ENCODE measurements at places on chromosomes 5 and 9.

- peak; percentile 90 for DNase-seq
Measured at GRCh38 chr9:69573651-69574050, 98.5 kb downstream of the APBA1 start.

GRCh38 chr5:87132696-87133095 lies 135.0 kb upstream of the RASA1 start:
- DNase-seq, result no peak

- DNase-seq, result peak; percentile 73
Measured at GRCh38 chr5:143037071-143037470, 266.9 kb downstream of the ARHGAP26 start.

- DNase-seq, result no peak
Measured at GRCh38 chr5:89232139-89232603, 349.2 kb upstream of the MEF2C start.

GRCh38 chr5:24401773-24402172 lies 243.0 kb downstream of the CDH10 start:
- peak; percentile 44 for DNase-seq

DNA sequence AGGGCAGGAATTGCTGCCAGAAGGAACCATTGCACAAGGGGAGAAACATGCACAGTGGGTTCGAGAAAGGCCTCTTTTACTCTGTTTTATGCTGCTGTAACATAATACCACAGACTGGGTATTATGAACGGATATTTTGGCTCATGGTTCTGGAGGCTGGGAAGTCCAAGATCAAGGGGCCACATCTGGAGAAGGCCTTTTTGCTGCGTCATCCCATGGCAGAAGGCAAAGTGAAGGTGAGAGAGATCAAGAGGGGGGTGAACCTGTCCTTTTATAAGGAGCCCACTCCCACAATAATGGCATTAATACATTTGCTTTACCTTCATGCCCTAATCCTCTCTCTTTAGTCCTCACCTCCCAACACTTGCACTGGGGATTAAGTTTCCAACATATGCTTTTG lies 136.9 kb upstream of the ALDH1B1 start:
- no peak for DNase-seq

GRCh38 chr5:54304040-54304439 lies 6.3 kb downstream of the ARL15 start:
- no peak for DNase-seq

DNA sequence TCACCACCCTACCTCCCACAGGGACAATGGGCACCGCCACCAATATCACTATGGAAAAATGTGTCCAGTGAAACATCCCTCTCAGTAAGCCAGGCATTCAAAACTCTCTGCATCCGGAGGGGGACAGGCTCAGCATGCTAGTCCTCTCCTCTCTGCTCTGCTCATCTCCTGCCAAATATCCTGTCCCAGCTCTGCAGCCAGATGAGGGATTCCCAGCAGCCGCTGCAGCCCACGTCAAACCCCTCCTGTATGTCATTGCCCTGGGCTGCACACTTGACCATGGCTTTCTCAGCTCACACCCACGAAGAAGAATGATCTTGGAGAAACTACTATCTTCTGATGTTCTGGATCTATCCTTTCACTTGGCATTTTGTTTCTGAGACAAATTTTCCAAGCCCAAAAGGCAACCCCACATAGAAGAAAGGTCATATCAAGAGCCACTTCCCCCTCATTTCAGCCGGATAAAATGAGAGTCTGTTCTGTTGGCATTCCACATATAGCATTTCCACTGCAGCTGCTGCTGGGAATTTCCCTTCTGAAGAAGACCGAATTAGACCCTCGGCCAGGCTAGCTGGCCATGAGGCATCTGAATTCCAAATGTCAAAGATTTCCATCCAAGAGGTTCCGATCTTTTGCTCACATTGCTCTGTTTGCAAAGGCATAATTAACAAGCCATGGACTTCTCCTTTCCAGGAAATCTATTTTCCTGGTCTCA lies 338.0 kb downstream of the ACTL7B start:
- DNase-seq, result no peak

- peak; percentile 21 for DNase-seq
Measured at GRCh38 chr5:8934455-8934854, 611.4 kb downstream of the SEMA5A start.

GRCh38 chr9:71725590-71726338 lies 42.5 kb downstream of the CEMIP2 start:
- DNase-seq, result peak; percentile 60

GRCh38 chr5:56147106-56147505 lies 86.0 kb downstream of the ANKRD55 start:
- DNase-seq, result no peak

DNA sequence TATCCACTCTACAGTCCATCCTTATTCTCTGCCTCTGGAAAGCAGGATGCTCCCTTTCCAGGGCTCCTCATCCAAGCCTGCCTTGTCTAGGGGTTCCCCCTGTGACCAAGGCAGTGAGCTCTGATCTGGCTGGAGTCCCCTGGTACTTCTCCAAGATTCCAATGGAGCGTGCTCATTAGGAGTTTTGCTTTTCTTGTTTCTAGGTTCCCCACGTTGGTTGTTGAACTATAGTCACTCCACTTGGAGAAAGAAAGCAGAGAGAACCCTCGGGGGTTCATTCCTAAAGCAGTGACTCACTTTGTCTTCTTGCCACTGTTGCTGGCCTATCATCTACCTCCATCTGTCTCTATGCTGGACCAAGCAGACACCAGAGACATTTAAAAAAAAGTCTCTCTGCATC lies 192.6 kb downstream of the TLE4 start:
- peak; percentile 88 for DNase-seq

GRCh38 chr5:25515525-25515924 lies 870.7 kb upstream of the CDH10 start:
- no peak for DNase-seq

DNA sequence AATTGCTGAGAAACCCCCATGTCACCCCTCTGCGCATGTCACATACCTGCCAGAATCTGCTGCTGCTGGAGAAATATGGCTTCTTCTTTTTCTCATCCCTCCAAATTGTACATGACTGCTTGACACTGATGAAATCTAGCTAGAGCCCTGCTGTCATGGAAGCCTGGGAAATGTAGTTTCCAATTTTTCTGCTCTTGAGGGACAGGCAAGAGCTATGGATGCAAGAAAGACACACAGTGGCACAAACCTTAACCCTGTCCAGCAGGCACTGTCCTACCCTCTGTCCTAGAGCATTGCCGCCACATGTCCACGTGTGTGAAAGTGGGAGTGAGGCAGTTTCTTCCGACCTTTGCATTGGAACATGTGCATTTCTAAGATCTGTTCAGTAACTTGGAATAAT lies 255.5 kb upstream of the SEMA6A start:
- no peak for DNase-seq

- DNase-seq, result peak; percentile 40
Measured at GRCh38 chr5:139675213-139675612, 27.1 kb downstream of the CXXC5 start.

GRCh38 chr5:136526791-136527190 lies 161.4 kb upstream of the TRPC7 start:
- DNase-seq, result no peak

GRCh38 chr9:136257381-136258298 lies 12.0 kb upstream of the QSOX2 start:
- DNase-seq, result no peak

DNA sequence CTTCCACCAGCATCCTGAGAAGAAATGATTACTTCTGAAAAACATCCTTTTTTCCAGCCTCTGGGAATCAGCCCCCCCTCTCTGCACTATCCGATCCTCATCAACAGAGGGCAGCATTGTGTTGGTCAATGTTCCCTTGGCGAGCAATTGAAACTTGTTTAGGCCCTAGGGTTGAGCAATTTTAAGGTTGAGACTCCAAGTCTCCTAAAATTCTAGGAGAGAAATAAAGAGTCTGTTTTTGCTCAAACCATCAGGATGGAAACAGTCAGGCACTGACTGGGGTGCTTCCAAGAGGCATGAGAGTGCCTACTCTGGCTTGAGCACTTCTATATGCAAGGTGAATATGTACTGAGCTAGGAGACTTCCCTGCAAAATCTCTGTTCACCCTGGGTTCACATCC lies 12.4 kb upstream of the CYFIP2 start:
- peak; percentile 53 for DNase-seq

Data from kidney tubule cell (primary cell).